Stimulated activated CD4-positive, alpha-beta T cell treated with anti-CD3 and anti-CD28 coated beads, Interleukin-4, amount 100 ng/mL, for 4 hours (primary cell): ENCODE measurements at places on chromosomes 2 and 18.
A peak's percentile ranks its signal among the peaks of the same experiment; 100 is the strongest.

- DNase-seq = no peak
Observed at GRCh38 chr18:46632401-46633071, 24.5 kb downstream of the LOXHD1 start.

DNA sequence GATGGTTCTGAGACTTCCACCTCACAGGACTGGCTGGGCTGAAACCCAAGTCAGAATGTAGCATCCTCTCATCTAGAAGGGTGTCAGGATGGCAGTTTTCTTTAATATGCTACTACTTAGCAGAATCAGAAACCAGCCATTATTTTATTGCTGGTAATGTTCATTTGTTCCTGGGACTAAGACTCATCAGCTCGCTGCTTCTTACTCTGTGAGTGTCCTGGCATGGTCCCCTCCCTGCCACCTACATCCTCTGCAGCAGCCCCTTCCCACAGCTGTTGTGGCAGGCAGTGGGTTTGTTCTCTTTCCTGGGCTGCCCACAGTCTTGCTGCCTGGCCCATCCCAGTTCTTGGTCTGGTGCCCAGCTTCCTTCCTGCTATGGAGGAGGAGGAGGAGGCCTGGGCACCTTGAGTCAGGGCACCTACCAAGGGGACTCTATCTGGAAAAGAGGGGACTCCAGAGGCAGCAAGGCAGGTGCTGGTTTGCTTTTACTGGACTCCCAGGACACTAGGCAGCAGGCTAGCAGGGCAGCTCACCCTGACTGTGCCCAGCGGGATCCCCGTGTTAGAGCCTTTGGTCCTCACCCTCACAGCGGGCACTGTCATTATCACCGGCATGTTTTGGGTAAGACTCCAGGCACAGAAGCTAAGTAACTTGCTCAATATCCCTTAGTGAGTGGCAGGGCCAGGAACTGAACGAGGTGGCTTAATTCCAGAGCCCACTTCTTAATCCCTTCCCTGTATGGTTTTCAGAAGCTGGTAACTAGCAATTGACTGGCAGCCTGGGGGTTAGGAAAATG lies 62.1 kb downstream of the LRRFIP1 start:
- no peak for DNase-seq

DNA sequence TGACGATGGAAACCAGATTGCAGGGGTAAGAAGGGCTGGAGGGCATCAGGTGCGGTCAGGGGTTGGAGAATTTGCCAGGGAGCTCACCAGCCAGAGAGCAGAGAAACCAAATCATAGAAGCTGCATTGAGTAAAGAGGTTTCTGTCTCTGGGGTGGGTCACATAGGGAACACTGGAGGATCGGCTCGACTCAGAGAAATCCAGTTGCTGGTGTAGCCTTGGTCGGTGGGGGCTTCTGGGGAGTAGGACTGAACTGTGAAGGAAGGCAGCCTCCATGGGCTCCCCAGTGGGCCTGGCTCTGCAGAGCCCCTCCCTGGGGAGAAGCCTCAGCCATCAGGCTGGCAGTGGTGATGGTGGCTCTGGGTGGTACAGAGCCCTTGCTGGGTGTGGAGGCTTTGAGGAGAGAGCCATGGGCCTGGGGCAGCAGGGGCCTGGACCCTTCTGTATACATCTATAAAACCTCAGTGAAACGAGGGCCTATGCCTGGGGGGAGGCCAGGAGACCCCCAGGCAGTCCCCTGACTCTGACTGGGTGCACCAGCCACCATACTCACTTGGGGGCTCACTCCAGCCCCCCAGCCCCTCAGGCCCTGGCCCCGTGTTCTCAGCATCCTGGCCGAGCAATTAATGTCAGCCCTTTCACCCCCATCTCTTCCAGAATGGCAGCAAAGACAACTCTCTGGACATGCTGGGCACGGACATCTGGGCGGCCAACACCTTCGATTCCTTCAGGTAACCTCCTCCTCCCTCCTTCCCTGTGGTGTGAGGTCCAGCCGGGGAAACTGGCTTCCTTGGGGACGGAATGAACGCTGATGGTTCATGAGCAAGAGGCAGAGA lies 124.5 kb downstream of the CTIF start:
- DNase-seq = no peak

DNA sequence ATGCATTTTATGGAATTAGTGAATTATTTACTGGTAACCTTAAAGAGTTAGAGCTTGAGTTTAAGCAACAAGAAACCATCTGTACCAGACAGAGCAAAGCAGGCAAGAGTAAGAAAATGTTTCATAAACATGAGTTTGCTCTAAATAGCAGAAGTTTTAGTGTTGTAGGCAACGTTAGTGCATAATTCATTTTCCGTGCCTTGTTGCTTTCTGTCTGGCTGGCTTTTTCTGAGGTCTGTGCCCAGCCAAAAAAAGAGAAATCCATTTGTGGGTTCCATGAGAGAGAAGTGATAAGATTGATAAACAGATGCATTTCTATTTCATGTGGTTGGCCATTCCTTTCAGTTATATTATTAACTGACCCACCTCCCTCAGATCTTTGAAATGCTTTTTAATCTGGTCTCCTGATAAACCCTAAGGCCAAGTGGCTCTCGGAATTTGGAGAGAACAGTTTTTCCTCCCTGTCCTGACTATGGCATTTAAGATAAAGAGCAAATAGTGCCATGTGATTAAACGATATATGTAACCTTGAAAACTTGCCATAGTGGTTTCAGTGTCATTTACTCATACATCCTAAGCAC lies 139.5 kb upstream of the LMAN1 start:
- no peak for DNase-seq

- DNase-seq = no peak
Observed at GRCh38 chr2:132270981-132271546, 109.3 kb upstream of the ANKRD30BL start.

DNA sequence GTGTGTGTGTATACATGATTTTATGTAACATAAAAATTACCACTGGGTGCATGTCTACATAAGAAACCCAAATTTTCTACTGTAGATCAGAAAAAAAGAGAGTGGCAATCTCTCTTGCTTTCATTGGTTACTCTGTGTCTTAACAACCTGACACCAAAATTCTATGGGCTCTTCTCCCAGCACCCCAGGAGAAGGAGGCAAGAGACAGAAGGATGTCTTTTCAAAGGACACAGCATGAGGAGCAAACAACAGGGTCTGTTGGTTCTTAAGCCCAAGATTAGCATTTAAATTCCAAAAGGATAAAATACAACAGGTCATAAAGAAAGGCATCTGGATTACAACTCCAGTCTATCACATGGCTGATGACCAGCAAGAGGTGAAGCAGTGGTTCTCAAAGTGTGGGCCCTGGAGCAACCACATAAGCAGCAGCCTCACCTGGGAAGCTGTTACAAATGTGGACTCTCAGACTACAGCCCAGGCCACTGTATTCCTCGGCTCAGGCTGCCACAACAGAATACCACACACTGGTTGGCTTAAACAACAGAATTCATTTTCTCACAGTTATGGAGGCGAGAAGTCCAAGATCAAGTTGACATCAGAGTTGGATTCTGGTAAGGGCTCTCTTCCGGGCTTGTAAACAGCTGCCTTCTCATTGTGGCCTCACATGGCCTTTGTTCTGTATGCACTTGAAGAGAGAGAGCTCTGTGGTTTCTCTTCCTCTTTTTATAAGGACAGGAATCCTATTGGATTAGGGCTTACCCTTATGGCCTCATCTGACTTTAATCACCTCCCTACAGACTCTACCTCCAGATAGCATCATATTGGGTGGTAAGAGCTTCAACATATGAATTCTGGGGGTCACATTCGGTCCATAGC lies 79.8 kb upstream of the RNF152 start:
- DNase-seq = no peak

DNA sequence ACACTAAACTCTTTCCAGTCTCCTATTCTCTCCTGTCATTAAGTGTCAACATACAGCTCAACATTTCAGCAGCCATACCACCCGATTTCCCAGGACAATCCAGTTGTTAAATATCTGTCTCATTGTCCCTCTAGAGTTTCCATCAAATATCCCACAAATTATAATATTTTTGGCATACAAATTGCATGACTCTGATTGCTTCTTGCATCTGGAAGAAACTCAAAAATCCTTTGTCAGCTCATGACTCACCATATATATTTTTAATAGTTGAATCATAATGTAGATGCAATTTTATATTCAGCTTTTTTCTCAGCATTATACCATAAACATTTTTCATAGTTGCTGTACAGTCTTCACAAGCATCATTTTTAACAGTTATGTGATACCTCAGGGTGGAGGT lies 7.2 kb downstream of the SLC30A3 start:
- DNase-seq = no peak

GRCh38 chr18:48683197-48683596 lies 144.4 kb downstream of the CTIF start:
- DNase-seq = no peak

GRCh38 chr18:61655630-61656029 lies 237.2 kb downstream of the RNF152 start:
- DNase-seq = no peak

DNA sequence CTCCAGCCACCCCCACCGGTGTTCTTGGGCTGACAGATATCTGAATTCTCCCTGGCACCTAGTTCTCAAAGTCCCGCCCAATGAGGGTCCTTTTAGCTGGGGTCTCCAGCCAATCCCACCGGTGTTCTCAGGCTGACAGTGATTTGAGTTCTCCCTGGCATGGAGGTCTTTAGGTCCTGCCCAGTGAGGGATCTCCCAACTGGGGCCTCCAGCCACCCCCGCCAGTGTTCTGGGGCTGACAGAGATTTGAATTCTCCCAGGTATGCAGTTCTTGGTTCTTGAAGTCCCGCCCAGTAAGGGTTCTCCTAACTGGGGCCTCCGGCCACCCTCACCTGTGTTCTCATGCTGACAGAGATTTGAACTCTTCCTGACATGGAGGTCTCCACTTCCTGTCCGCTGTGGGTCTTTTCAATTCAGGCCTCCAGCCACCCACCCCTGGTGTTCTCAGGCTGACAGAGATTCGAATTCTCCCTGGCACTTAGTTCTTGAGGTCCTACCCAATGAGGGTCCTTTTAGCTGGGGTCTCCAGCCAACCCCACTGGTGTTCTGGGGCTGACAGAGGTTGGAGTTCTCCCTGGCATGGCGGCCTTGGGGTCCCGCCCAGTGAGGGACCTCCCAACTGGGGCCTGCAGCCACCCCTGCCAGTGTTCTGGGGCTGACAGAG lies 154.6 kb downstream of the ANKRD36 start:
- peak; percentile 0 for DNase-seq

DNA sequence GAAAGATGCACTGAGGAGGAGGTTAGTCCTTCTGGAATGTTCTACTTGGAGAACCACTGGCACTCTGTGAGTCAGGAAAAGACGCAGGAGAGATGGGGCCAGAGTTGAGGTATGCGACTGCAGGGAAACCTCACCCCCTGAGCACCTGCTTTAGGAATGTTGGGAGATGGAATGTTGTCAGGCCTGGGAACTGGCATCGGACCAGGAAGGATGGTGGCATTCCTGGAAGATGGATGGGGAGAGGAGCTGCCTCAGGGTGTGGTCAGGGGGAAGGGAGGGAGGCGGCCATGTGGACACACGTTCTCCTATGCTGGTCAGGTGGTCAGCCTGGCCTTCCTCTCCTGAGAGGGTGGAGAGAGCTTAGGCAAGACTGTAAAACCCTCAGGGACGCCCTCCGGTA lies 146.3 kb downstream of the CELF4 start:
- DNase-seq = no peak

DNA sequence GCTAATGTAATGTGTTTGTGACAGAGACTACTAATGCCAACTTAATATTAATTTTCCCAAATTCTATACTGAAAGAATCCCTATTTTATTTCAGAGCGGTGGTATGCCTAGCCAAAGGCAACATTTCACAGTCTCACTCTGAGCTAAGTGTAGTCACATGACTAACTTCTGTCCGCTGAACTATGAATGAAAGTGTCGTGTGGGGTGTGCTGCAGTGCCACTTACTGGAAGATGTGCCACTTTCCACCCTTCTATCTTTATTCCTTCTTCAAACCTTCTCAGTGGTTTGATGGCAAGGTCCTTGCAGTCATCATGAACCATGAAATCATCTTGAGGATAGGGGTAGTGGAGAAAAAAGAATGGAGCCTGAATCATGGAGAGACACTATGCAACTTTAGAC lies 47.3 kb upstream of the C1D start:
- DNase-seq = no peak

DNA sequence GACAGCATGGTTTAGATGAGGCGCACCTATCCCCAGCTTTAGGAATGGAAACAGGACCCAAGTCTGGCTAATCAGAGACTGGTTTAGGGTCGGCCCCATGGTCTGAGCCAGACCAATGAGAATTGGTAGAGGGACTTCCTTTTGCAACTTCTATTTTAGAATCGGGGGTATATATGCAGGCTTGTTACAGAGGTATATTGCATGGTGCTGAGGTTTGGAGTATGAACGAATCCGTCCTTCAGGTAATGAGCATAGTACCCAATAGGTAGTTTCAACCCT lies 1.5 kb upstream of the BOLA3 start:
- DNase-seq = no peak

DNA sequence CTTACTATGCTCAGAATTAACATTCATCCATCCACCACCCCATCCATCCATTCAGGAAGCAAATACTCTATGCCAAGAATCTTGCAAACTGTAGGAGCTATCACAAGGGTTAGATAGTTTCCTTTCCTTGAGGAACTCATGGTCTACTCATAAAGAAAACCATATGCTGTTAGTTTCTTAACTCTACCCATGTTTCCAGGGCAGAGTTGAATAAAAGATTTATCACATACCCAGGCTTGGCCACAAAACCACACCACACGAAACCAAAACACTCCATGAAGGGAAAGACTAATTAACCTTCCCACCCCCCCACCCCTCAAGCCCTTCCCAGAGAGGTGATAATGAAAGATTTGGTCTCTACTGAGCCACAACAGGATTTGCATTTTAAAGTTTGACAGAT lies 23.7 kb upstream of the MSGN1 start:
- DNase-seq = no peak

GRCh38 chr2:239146011-239146641 lies 254.7 kb downstream of the HDAC4 start:
- DNase-seq = no peak

GRCh38 chr2:54605836-54606235 lies 117.6 kb upstream of the EML6 start:
- no peak for DNase-seq

- DNase-seq = no peak
Observed at GRCh38 chr2:235377176-235377575, 116.7 kb upstream of the AGAP1 start.

DNA sequence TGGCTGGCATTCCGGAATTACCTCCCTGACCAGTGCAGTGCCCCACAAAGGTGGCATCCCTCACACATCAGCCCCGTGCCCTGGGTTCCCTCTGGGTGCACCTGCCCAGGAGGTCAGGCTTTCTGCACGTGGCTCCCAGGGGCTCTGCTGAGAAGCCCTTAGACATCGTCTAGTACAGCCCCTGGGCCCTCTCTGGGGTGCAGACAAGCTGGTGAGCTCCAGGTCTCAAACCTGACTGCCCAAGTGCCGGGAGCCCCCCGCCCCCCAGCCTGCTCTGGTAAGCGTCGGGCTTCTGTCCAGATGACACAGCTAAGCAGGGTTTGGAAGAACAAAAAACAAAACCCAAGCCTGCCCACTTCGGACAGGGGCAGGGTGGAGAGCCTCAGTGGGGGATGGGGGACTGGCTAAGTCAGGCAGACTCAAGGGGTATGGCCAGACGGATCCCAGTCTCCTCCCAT lies 20.2 kb downstream of the TWIST2 start:
- DNase-seq = no peak

GRCh38 chr2:9653485-9654271 lies 22.9 kb upstream of the YWHAQ start:
- no peak for DNase-seq

GRCh38 chr18:3823073-3823472 lies 373.1 kb downstream of the TGIF1 start:
- DNase-seq = no peak
